Caudate nucleus (tissue), 63 donors: ENCODE measurements at places on chromosomes 4 and X.

GRCh38 chr4:78423790-78424189 is 127.8 kb upstream of the ANXA3 start:
- no peak for DNase-seq

GRCh38 chr4:140689623-140690022 is 66.6 kb downstream of the TBC1D9 start:
- no peak for DNase-seq

DNA sequence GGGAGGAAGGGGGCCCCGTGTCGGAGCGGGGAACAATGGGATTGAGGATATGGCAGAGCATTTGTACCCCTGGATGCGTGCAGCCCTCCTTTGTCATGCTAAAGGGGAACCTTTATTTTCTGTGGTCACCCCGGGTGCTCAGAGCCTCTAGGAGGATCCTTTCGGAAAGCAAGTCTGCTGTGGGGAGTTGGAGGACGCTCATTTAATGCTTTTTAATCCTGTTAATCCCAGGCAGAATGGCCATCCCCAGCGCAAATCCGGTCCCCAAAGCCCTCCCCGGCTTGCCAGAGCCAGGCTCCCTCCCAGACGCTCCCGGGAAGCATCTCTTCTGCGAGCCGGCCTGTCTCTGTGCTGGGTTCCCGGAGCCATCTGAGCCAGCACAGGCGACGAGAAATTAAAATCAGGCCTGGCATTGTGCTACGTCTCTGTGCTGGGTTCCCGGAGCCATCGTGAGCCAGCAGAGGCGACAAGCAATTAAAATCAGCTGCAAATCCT is 113.2 kb upstream of the PPP2R3B start:
- DNase-seq = no peak

GRCh38 chr4:94447754-94448411 is 3.9 kb upstream of the PDLIM5 start:
- DNase-seq = no peak

GRCh38 chr4:136864604-136865185 is 667.6 kb downstream of the PCDH18 start:
- DNase-seq = no peak

DNA sequence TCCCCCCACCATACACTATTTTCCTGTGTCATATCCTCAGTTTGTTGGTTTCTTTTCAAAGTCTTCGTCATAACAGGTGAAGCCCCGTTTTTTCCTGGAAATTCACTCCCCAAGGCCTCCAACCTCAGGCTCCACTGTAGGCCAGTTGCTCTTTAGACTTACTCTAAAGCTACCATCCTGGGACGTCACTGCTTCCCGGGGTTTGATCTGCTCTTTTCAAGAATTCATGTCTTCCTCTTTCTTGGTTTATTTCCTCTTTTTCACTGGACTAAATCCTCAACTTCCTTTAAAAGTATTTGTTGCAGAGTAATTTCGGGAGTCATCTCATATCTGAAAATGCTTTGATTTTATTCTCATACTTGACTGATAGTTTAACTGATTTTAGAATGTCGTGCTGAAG is 6.5 kb upstream of the SERTM2 start:
- DNase-seq = no peak

DNA sequence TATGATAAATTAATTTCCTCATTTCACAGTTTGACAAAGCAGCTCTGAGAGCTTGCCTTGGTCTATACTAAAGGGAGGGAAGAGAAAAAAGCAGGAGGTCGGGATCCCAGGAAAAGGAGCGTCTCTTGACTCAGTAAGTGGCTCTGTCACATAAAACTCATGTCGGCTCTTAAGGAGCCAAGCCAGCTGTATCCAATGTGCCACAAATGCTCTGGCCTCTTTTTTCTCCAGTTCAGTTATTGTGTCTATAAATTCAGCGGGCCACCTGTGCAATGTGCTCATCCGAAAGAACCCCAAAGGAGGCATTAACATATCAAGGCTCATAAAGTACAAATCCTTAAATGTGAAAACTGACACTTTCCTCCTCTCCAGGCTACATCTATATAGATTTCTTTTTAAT is 337.7 kb upstream of the FAM241A start:
- DNase-seq = no peak

DNA sequence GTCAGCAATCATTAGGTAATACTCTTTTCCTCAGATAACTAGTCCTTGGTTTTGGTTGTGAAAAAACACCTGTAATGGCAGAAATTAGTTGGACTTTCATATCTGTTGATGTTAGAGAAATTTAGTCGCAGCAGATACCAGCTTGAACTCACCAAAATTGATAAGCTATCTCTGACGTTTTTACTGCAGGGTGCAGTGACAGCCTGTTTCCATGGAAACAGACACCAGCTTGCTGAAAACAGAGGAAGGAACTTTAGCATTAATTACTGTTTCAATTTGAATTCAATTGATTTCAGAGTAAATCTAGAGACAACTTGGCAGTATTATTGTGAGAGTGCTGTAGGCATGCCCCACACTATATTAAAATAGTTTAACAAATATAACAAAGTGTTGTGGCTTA is 246.5 kb downstream of the PPP1R2C start:
- DNase-seq = no peak

DNA sequence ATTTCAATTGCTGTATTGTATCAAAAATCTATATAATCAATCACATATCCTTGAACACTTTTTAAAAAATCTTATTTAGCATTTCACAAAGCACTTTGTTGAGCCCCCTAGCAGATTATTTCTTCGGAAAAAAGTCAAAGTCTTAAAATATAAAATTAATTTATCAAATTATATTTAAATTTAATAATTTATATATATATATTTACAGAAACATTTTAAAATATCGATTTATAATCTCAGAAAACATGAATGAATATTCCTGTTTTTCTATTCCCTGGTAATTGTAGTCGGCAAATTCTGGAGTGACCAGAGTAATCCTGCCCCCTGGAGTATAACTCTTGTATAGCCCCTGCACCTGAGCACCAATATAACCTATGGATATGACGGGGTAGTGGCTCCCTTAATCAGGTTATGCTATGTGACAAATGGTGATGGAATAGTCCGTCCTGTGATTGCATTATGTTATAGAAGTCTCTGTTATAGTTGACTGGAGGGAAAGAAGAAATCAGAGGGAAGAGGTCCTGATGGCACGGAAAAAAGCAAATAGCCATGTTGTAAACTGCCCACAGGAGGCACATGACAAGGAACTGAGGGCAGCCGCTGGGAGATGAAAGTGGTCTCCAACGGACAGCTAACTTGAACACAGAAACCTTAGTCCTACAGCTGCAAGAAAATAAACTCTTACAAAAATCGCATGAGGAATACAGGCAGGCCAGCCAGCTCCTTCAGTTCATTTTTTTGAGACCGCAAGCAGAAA is 1092.3 kb downstream of the ARAP2 start:
- DNase-seq = no peak

GRCh38 chr4:20353646-20354045 is 101.9 kb downstream of the SLIT2 start:
- DNase-seq = no peak

- no peak for DNase-seq
Measured at GRCh38 chrX:68177542-68177941, 255.8 kb downstream of the OPHN1 start.

- no peak for DNase-seq
Measured at GRCh38 chr4:2290488-2290887, 28.6 kb upstream of the MXD4 start.

DNA sequence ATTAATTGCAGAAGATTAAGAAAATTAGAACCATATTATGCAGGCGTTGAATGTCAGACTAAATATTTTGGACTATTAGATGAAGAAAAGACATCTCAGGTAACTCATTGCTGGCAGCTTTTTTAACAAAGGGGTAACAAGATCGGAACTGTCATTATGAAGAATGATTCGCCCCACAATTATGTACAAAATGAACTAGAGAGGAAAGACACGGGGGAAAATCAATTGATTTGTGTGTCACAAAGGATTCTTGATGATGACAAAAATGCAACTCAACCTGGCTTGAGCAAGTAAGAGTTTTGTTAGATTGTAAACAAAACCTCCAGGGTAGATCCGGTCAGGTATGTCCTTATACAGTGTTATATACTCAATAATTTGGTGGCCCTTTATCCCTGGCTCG is 12.5 kb upstream of the DCLK2 start:
- no peak for DNase-seq

GRCh38 chr4:10164877-10165283 is 48.3 kb upstream of the WDR1 start:
- no peak for DNase-seq

DNA sequence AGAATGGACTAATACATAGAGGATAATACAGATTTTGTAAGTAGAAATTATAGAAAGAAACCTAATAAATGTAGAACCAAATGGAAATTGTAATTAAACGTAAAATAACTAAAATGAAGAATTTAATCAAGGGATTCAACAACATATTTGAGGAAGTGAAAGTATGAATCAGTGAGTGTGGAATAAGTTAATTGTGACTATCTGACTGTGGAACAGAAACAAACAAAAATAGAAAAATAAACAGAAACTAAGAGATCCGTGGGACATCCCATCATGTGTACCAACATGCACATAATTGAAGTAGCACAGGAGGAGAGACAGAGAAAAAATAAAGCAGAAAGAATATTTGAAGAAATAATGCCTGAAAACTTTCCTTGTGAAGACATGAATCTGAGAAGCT is 208.6 kb upstream of the TACR3 start:
- no peak for DNase-seq

GRCh38 chr4:128830906-128831503 is 21.5 kb downstream of the JADE1 start:
- no peak for DNase-seq

- DNase-seq = no peak
Measured at GRCh38 chr4:40734497-40734896, 15.3 kb upstream of the NSUN7 start.

GRCh38 chrX:38271154-38271716 is 50.6 kb upstream of the SRPX start:
- DNase-seq = no peak

DNA sequence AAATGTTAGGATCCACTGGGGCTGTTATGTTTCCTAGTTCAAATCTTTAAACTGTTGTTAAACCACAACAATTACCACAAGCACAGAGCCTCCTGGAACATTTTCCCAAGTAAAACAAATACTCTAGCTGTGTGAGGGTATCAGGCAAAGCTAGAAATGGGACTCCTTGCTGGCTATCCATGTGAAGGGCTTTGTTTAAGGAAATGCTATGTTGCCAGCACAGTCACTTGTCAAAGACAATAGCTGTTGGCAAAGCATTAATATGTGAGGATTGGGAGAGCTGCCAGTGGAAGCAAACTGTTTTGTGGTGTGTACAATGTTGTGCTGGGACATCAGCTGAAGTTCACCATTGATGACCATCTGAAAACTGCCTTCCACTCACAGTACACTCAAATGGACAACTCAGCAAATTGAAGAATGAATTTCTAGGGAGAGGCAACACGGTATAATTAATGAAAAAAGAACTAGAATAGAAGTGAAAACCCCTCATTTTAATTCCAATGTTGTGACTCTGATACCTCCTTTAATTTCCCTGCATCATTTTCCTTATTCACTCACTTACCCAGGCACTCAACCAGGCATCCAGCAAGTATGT is 100.8 kb downstream of the ANXA3 start:
- DNase-seq = no peak

- DNase-seq = no peak
Measured at GRCh38 chrX:10296576-10296975, 139.8 kb downstream of the CLCN4 start.

DNA sequence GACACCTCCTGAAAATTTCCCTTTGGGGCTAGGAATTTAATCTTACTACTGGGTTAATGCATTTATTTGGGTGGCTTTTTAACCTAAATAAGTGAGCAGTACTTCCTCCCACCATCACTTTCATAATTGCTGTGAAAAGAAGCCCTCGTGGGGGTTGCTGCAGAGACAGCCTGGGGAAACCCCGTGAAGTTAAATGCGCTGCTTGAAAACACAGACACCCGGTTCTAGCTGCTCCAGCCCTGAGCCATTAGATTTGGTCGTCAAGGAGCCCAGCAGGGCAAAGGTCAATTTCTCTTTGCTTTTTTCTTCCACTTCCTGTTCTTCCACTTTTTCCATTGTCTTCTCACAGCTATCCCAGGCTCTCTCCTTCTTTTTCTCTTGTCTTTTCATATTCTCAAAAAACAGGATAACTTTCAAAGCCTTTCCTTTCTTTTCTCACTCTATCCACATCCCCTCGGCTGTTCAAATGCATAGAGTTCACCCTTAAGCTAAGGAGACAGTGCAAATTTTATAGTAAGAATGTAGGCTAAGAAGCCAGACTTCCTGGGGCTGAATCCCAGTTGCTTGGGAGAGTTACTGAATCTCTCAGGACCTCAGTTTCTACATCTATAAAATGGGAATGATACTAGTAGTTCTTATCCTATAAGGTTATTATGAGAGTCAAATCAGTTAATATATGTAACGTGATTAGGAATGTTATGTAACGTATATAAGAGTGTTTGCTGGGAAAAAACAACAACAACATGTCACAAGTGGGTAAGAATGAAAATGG is 91.5 kb upstream of the ZNF827 start:
- no peak for DNase-seq

DNA sequence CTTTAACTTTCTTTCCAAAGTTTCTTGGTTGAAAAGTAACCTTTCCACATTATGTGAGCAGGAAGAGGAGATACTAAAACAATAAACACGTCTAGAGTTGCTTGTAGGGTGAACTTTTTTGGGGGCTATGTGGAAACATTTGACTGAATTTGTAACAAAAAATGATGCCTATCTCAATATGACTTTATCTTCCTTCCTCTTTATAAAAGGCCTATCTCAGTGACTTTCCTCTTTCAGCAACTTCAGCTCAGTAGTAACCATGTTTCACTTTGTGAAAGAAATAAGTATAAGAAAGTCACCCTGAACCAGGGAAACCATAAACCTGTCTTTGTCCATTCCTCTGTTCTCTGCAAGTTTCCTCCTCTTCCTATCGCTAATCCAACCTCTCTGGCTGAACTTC is 124.7 kb upstream of the TMEM164 start:
- DNase-seq = no peak

DNA sequence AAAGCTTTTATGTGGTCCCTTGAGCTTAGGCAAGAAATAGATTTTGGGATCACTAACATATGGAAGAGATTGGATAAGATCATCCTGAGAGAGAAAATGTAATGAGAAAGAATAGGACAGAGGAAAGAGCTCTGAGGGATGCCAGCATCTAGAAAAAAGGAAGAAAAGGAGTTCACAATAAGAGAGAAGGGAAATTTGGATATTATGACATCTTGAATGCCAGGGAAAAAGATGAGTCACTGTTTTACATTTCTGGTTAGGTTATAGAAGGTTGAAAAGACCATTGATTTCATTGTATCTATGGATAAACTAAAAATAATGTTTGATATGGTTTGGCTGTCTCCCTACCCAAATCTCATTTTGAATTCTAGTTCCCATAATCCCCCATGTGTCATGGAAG is 208.5 kb downstream of the MAD2L1 start:
- DNase-seq = no peak

GRCh38 chr4:119731146-119731742 is 102.6 kb upstream of the PDE5A start:
- DNase-seq = no peak

- DNase-seq = no peak
Measured at GRCh38 chr4:30005995-30006394, 714.2 kb upstream of the PCDH7 start.
